ENCODE measurements at places on chromosomes 16 and 17.

GRCh38 chr16:51391798-51392511 lies 240.9 kb upstream of the SALL1 start:
- no peak for DNase-seq

DNA sequence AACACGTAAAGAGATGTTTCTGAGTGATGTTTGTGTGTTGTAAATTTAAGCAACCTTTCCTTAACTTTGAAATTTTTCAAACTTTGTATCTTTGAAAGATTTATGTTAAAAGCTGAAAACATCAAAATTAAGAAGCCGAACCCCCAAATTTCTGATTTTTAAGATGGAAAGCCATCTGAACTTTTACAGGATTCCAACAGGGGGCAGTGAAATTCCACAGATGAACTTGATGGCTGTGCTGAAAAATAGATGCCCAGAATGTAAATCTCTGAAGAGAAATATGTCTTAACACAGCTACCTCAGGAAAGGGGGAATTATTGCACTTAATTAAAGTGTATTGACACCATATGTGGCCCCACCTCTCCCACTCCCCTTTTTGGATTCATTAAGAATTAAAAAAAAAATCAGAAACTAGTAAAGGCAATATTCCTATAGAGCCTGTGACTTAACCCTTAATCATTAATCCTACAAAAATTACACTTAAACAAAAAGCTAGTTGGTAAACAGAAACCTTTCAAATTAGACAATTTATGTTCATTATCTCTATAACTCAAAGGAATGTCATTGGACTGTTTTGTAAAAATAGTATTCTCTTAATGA lies 597.9 kb downstream of the KCNJ2 start:
- peak; percentile 16 for DNase-seq

DNA sequence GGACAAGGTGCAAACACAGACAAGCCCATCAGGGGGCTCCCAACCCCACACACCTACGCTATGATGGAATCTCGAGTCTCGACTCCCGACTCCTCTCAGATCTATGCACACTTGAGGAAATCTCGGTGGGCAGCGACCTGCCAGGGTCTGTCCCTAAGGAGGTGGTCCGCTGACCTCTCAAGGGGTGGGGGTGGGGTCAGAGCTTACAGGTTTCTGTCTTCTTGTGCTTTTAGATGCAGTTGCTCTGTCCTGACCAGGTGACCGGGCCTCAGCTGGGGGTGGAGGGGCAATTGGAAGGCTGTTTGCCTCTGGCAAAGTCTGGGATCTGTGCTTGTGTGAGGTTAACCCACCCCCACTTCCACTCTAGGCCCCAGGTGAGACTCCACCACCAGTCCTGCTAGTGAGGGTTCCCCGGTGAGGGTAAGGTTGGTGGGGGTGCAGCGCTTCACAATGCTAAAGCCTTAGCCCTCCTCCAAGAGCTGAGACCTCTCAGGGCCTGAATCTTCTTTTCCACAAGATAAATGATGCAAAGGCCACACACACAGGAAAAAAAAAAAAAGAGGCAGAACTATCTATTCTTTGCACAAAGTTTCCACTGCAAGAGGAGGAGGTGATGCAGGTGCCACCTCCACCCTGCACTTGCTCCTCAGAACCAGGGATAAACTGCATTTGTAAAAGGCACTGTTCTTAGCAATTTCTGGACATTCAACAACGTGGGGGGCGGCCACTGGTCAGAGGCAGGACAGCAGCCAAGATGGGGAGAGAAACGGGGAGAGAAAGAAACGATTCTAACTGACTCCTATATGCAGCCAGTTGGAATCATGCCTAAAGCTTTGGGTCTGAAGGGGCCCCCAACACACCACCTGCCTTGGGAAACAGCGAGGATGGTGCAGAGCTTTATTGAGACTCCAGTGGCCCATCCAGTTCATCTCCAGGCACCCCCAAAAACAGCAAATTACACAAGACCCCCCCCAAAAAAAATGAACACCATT lies 4.1 kb downstream of the CISD3 start:
- peak; percentile 54 for DNase-seq

GRCh38 chr16:63592852-63593251 lies 1529.0 kb downstream of the CDH11 start:
- no peak for DNase-seq

DNA sequence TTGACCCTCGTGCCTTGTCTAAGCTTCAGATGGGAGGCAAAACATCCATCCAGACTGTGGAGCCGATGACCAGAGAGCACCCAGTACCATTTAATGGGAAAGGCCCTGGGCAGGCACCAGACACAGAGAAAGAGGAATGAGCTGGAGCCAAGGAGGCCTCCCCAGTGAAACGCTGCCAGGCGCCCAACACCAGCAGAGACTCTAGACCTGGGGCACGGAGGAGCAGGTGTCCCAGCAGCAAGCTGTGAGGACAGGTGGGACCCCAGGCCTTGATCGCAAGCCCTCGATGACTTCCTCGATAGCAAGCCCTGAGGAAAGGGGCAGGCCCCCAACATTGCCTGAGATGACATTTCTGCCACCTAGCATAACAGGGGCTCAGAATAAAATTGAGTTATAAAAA lies 62.2 kb upstream of the SIAH1 start:
- DNase-seq: no peak

GRCh38 chr17:12250973-12251372 lies 230.3 kb downstream of the MAP2K4 start:
- DNase-seq: no peak

GRCh38 chr17:539066-539465 lies 175.6 kb downstream of the VPS53 start:
- DNase-seq: no peak

DNA sequence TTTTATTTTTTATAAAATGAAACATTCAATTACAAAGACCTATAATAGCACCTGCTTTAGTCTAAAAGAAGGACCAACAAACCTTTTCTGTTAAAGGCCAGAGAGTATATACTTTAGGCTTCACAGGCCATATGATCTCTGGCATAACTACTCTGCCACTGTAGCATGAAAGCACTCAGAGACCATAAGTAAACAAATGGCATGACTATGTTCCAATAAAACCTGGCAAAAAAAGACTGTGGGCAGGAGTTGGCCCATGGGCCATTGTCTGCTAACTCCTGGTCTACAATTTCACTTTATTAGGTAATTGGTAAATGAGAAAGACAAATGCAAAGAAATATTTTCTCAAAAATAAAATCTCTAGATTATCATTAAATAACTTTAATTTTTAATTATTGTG lies 14.9 kb downstream of the CEP112 start:
- DNase-seq: no peak

DNA sequence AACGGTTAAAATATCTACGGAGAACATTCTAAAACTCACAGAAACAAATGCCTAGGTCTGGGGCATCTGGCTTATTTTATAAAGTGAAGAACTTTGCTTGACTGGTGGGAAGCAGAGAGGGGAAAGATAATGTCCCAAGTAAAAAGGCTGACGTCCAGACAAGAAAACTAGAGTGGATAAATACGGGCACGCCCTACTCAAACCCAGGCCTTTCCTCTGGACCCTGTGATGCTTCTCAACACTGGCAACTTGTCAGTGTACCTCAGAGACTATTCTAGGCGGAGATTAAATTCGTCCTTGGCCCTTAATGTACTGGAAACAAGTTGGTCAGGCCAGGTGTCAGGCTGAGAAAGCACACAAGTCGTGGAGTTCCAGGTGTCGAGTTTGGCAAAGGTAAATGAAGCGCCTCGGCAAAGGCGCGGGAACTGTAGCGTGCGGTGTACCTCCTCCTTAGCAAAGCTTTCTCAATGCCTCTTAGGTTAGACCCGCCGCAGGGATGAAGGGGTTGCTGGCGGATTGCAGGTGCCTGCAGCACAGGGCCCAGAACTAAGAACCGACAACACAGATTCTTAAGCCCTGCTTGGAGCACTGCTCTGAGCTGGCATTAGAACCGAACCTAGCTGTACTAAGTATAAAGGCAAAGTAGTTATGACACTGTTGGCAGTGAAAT lies 668 bp upstream of the UNK start:
- DNase-seq: no peak

DNA sequence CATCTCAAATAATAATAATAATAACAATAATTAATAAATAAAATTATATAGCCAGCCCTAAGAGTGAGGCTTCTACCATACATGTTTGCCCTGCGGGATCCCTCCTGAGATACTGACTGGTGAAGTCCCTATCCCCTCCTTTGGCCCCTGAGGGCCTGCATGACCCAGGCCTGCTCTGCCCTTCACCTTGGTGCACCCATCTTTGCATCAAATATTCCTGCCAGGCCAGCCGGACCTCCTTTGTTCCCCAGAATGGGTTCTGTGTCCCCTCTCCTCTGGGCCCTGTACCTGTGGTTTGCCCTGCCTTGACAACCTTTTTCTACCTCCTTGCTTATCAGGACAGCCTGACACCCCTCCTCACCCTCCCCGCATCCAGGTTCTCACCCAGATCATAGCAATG lies 2.0 kb upstream of the RNF112 start:
- DNase-seq: no peak

DNA sequence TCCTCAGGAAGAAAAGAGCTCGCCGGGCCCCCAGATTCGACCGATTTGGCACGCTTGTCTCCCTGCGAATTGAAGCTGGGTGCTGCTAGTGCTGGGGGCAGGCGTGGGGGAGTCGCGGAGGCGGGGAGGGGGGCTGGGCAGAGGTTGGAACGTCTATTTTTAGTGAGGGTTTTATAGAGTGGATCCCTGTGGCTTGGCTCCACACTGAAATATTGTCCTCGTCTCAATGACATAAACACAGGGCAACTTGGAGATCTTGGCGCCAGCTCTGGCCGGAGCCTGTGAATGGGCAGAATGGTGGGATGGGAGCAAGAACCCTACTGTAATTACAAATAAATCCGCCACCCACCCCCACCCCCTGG lies 15.7 kb upstream of the NOG start:
- no peak for DNase-seq

GRCh38 chr16:85586380-85587104 lies 26.6 kb upstream of the GSE1 start:
- no peak for DNase-seq

DNA sequence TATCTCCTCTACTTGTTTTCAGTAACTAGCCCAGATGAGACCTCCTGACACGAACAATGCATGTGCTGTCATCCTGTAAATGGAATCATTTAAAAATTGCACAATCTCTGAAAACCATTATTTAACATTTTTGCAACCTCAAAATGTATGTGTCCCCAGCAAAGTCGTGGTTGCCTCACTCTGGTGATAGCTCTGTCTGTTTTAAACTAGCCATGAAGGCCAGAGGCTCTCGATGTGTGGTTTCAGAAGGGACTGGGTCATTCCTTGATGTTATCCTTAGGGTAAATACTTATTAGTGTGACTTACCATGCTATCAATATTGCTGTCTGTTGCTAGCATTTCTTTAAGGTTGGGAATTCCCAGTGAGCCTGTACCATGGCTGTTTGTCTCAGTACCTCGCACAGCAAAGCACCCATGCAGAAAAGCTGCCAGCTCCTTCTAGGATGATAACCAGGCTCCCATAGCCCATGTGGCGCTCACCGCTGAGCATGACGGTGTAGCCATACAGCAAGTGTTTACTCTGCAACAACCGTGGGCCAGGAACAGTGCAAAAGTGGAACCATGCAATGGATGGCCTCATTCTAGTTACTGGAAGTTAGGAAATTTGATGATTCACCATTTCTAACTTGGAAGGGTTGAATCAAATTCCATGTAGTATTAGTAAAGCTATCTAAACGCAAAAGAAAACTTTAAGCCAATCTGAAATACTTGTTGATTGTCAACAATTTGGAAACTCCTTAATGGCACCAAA lies 2.9 kb upstream of the PGS1 start:
- no peak for DNase-seq

DNA sequence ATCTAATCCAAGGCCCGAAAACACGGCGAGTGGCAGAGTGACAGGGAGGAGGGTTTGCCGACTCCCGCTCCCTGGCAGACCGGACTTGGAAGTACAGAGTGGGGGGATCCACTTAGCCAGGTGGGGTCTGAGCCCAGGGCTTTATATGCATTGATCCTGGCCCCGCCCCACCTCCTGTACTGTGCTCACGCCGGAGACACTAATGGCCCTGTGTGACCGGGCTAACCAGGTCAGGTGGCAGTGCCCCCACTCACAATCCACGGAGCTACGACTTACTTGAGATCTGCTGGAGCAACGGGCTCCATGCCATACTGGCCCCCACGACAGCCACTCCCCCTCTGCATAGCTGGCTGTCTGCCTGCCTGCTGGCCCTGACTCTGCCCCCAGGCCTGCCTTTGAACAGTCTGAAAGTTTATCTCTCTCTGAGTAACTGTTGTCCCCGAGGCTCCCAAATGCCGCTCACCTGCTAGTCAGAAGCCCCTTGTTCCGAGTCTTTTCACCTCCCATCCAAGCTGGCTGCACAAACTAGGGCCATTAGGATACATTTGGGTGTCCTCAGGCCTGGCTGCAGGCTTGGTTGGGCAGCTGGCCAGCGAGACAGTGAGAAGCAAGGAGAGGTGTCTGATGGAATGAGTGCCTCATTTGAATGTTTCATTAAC lies 28.0 kb downstream of the CACNA1G start:
- no peak for DNase-seq

DNA sequence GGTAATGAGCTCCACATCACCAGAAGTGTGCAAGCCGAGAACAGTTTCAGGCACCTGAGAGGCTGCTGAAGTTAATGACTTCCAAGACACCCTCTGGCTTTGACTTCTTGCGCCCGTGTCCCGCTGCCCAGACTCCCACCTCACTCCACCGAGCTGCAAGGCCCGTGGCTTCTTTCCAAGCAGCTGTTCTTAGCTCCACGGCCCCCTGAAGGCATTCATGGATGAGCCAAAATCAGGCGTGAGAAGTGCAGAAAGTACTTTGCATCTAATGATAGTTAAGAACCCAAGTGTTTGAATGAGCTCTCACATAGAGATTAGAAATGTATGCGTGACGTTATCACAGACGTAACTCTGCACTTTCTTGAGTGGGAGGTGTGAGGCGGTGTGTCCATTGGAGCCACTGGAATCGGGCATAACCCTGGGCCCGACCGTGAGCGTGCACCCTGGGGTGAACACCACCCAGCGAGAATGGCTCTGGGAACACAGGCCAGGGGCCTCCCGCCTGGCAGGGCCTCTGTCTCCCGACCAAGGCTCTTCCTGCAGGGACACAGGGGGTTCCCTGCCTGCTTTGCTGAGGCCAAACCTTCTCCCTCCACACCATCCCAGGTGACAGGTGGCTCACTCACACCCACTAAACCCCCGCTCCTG lies 11.0 kb downstream of the NPTX1 start:
- no peak for DNase-seq

DNA sequence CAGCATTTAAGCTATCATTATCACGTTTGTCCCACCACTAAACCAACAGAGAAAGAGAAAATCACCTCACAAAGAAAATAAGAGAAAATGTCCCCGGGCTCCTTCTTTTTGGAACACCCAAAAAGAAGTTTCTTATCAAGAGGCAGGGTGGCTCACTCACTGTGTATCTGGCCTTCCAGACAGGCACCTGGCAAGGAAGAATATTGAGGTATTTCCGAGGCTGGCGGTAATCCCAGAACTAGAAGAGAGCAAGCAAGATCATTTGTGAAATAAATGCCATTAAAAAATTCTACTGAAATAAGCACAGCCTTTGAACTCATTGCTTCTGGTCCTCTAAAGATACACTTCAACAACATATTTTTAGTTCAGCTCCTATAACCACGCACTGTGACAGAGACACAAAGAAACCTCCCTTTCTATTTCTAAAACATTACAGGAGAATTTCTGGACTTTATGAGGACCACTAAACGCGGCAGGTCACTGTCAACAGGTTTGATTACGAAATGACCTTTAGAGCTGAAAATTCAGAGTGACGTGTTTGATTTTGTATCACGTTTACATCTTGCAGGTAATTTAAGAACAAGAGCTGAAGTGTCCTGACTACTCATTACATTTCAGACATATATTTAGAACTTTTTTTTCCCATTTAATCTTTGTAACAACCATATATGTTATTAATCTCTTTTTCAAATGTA lies 61.0 kb downstream of the WDR59 start:
- no peak for DNase-seq

GRCh38 chr17:83064732-83065659 lies 14.4 kb upstream of the METRNL start:
- DNase-seq: no peak

Data from HuH-7.5 (cell line).